NCI-H1092 treated with DMSO at 0.1 percent for 48 hours (cell line): ENCODE measurements at places on chromosomes 13 and 19.

- DNase-seq: peak; percentile 82
These were observed 9.1 kb downstream of the SLITRK5 start for GRCh38 chr13:87680298-87680697.

DNA sequence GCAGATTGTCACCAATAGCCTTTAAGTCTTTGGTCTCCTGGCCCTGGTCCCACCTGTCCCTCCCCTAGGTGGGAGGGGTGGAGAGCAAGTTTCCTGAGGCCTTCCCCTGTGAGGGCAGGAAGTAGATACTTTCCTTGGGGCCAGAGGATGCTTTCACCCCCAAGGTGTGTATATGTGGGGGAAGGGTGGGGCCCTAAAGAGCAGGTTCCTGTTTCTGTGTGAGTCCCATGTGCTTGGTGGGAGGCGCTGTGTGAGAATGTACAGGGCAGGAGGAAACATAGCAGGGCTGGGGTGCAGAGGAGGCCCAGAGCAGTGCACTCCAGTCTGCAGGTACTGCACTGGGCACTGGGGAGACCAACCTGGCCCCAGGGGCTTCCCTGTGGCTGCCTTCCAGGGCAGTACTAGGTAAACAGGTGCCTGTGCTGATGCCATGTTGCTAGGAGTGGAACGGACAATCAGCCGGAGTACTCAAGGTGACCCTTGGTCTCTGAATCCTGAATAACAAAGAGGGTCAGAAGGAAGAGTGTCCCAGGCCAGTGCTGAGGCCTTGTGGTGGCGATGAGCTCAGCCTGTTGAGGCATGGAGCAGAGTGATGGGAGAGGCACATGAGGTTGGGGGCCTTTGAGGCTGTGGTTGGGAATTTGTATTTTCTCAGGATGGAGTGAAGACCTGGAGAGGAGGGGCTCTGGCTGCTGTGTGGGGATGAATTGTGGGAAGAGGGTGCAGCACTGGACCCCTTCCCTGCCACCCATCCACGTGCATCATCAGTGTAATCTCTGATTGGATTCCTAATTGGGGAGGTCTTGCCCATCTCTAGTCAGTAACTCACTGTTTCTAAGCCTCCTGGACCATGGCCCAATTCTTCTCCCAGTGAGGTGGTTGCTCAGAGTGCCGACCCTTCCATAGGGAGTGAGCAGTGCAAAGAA is 5.1 kb downstream of the EGLN2 start:
- DNase-seq: no peak

GRCh38 chr19:51971624-51972023 is 15.0 kb downstream of the ZNF350 start:
- DNase-seq: no peak

DNA sequence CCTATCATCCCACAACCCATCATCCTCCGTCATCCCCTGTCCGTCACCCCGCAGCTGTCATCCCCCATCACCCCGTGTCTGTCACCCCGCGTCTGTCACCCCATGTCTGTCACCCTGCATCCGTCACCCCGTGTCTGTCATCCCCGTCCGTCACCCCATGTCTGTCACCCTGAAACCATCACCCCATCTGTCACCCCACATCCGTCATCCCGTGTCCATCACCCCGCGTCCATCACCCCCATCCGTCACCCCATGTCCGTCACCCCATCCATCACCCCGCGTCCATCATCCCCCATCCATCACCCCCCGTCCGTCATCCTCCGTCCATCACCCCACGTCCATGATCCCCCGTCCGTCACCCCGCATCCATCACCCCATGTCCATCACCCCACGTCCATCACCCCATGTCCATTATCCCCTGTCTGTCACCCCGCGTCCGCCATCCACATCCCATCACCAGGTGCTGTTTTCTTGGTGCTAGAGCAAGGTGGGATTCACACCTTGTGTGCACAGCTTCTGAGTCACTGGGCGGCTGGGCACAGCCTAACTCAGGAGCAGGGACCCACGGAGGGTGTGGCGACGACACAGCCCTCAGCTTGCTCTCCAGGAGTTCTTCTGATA is 24.2 kb downstream of the RASA3 start:
- no peak for DNase-seq

DNA sequence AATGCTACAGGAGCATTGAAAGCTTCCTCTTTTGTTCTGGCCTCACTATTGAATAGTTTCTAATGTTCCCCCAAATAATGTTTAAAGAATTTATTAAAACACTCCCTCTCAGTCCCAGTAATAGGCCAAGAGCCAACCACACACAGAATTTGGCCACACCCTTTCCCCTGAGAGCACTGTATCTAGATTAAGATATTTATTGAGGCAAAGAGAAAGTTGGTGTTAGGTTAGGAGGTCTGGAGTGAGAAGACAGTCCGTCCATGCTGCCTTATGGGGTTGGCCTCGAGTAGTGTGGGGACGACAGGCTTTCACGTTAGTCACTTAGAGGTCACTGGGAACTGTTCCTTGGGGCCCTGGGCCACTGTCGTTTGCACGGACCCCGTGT is 122.9 kb upstream of the RNF113B start:
- no peak for DNase-seq

GRCh38 chr13:80307401-80307987 is 33.4 kb downstream of the SPRY2 start:
- no peak for DNase-seq

DNA sequence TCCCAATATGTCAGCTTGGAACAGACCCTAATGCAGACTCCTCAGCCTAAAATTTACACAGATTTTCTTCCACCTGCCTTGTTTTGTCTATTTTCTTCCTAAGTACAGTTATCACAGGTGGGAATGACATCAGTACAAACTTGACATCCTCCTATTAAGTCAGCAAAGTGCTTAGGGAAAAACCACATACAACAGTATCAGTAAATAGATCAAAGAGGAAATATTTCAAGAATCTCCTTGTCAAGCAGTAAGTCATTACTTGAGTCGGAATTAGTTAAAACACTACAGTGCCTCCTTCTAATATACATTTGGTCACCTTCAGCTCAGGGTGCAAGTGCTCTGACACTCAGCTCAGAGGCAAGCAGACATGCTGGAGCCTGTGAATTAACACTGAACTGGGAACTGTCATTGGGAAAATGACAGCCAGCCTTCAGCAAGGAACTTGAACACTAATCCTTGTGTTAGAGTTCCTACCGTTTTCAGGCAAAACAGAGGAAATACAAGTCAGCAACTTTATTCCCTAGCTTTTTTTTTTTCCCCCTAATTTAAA is 394.3 kb upstream of the HTR2A start:
- DNase-seq: no peak

- no peak for DNase-seq
These were observed 46.3 kb downstream of the SOX21 start for GRCh38 chr13:94666065-94666464.

- no peak for DNase-seq
These were observed 1148.2 kb upstream of the PCDH9 start for GRCh38 chr13:68378294-68378693.

DNA sequence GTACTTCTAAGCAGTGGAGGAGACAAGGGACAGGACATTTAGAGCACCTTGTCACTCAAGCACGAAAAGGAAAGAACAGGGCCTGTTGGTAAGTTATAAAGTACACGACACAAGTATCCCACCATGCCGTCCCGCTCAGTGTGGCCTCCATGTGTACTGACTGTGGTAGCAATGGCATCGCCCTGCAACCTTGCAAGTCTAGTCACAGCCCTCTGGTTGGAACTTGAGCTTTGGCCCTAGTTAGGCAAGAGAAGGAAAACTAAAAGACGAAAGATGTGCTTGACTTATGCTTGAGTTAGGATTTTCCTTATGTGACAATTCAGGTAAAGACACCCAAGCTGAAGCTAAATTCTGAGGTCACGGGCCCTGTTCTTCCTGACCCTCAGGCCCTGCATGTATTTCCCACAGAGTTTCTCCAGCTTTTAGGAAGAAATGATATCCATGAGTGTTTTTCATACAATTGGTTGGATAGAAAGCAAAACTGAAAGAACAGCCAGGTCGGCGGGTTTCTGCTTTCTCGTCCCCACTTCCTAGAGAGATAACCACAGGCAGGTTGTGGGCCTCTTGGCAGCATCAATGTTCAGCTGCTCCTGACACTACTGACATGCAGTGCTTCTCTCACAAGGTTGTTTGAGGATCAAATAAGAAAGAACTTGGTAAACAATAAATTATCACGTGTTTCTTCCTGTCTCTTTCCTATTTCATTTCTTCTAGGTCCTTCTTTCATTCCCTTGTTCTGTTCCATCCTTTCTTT is 216.2 kb downstream of the IRS2 start:
- no peak for DNase-seq

DNA sequence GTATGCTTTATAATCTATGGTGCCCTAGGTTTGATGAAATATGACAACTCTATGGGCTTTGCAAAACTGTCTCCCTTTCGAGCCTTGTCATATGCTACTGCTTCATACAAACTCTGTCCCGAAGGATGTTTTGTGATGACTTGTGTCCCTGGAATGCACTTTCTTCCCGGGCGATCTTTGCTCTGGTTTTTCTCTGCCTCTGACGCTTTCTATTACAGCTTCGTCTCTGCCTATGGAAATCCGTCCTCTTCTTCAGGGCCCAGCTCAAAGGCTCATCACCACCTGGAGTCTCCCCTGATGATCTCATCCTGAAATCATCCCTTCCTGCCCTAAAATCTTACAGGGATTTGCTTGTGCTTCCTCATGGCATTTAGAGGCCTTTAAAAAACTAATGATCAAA is 191.5 kb upstream of the KL start:
- no peak for DNase-seq

DNA sequence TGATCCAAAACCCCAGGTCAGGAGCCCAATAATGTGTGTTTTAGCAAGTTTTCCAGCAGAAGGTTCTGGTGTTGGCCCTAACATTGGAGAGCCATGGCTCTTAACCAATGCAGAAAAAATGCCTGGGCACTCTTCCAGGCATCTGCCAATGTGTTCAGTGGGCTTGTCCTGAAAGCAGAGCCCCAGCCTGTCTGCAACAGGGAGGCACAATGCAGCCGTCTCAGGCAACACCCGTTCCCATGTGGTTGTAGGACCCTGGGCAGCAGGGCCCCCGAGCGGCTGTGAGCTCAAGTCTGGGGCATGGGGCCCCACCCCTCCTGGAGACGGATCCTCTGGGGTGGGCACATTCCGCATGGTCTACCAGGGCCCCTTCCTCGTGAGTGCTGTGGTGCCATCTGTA is 58.1 kb upstream of the SIAH3 start:
- no peak for DNase-seq

DNA sequence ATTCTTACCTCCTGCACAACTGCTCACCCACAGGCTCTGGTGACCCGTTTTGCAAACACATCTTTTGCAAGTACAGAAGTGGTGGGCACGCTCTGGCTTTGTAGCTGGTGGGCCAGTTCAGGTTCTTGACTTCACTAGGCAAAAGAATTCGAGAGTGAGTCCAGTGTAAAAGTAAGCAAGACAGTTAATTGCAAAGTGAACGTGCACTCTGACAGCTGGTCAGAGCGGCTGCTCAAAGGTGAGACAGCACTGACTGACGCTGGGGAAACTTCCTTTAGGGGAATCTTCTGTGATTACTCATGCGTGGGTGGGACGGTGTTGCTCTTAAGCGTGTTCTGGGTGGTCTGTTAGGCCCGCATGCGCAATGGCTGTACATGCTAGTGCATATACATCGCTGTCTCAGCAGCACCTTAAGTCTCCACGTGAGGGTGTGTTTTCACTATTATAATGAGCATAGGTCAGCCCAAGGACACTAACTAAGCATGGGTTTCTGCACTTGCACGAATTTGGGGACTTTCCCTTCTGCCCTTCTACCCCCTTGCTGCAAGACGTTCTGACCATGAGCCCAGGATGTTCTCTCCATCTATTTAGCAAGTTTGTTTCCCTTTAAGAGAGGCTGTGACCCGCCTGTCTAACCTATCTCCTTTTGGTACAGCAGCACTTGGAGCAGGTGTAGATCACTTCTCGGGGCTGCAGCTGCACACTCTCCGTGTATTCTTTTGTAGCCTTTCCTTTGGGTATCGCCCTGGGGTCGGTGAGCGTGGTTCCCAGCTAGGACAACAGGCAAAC is 30.2 kb upstream of the CD33 start:
- DNase-seq: no peak

DNA sequence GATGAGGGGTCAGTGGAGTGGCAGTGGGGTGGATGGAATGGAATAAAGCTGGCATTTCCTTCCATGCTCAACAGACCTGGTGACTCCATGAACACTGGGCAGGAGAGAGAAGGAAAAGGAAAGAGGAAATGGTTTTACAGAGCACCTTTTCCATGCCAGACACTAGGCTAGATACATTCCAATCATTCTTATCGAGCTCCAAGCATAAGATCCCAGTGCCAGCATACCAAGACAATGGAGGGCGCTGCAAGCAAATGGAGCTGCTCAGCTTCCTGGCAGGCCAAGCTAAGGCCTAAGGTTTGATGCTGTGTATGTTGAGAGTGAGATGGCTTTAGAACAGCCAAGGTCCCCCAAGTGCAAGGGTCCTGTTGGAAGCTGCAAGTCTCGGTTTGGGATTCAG is 113.2 kb downstream of the HSPH1 start:
- DNase-seq: no peak

- DNase-seq: no peak
These were observed 3.6 kb upstream of the DPY19L3 start for GRCh38 chr19:32401992-32402391.

DNA sequence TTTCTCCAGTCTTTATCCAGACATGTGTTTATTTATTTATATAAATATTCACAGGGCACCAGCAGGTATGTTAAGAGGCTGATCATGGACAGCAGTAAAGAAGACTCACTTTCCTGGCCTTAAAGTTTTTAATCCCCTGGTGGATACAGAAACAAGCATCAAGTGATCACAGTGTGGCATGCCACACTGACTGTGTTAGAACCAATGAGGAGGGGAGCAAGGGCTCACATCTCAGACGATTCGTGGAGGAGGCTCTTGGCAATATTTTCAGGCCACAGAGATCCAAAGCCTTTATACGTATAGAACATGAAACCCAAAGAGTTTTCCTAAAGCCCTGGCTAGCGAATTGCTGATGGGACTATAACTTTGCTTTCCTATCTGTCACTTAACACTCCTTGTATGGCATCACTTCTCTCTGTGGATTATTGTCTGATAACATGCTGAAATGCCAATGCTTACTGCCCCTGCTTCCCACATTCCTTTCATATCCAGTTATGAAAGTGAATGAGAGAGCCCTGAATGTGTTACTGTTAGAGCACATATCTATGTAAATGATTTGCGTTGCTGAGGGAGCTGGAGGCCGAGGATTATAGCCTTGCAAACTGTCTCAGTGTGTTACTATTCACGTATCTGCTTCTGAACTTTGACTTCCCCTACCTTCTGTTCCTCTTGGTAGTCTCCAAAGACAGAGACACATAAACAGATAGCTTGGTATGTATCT is 37.6 kb downstream of the POLR1D start:
- no peak for DNase-seq

GRCh38 chr19:6125571-6125989 is 9.9 kb upstream of the ACSBG2 start:
- peak; percentile 78 for DNase-seq

- peak; percentile 71 for DNase-seq
These were observed 192.6 kb downstream of the KATNAL1 start for GRCh38 chr13:30114571-30115256.
